ENCODE measurements at places on chromosomes 12 and 14.
A peak's percentile ranks its signal among the peaks of the same experiment; 100 is the strongest.

DNA sequence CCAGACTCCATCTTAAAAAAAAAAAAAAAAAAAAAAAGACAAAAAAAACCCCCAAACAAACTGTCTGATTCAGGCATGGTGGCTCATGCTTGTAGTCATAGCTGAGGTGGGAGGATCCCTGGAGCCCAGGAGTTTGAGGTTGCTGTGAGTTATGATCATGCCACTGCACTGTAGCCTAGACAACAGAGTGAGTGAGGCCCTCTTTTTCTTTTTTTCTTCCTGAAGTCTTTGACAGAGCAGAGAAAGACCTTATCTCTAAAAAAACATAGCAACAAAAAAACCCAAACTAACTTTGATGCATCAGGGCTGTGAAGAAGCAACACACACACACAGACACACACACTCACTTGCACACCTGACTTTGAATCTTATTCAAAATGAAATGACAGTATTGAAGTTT lies 7.7 kb upstream of the AMN1 start:
- no peak for DNase-seq

- DNase-seq = no peak
Observed at GRCh38 chr12:93379326-93379980, 1.7 kb downstream of the NUDT4 start.

DNA sequence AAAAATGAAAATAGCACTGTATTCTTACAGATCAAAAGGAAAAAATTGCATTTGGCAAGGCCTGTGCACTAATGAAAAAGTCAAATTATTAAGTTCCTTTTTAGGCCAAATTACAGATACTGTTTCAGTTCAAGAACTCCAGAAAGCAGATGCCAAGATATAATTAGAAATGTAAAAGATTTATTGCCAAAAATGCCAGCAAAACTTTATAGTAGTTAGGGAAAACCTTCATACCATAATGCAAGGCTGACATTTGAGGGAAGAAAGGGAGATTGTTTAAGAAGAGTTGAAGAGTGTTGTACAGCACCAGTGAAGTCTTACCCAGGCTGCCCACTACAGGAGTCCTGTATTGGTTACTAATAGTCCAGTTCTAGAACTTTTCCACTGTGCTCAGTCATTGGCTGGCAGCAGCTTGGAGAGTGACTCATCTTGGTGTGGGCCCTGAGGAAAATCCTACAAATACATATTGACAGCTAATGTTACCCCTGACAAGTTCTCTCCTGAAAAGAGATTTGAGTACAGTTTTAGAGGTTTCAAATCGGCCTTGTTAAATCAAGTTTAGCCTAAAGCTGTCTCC lies 600.4 kb downstream of the C12orf50 start:
- DNase-seq = no peak

GRCh38 chr14:93137864-93138263 lies 22.1 kb upstream of the ITPK1 start:
- peak; percentile 56 for DNase-seq

DNA sequence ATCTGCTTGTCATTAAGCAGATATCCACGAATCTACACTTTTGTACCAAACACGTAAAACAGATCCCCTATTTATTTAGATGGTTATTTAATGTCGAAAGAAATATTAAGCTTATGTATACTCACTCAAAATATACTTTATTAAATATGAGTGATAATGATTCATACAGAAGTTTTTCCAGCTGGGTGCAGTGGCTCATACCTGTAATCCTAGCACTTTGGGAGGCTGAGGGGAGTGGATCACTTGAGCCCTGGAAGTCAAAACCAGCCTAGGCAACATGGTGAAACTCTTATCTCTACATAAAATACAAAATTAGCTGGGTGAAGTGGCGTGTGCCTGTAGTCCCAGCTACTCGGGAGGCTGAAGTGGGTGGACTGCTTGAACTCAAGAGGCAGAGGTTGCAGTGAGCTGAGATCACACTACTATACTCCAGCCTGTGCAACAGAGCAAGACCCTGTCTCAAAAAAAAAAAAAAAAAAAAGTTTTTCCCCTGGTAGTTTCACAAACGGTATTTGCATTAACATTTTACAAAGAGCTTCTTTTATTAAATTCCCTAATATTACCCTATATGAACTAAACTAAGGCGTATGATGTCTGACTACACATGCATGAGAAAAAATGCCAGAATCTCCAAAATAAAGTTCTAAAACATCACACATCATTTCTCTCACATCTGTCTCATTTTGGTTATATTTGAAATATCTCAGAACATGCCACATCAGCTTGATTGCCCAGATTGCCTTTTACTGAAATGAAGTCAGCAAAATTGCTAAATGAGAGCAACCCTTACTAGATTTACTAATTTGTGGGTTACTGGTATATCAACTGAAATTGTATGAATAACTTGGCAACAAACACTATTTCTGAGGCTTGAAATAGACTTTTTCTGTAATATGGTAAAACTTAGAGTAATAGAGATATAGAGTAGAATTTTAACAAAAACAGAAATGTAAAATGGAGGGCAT lies 74.9 kb downstream of the PAWR start:
- no peak for DNase-seq

DNA sequence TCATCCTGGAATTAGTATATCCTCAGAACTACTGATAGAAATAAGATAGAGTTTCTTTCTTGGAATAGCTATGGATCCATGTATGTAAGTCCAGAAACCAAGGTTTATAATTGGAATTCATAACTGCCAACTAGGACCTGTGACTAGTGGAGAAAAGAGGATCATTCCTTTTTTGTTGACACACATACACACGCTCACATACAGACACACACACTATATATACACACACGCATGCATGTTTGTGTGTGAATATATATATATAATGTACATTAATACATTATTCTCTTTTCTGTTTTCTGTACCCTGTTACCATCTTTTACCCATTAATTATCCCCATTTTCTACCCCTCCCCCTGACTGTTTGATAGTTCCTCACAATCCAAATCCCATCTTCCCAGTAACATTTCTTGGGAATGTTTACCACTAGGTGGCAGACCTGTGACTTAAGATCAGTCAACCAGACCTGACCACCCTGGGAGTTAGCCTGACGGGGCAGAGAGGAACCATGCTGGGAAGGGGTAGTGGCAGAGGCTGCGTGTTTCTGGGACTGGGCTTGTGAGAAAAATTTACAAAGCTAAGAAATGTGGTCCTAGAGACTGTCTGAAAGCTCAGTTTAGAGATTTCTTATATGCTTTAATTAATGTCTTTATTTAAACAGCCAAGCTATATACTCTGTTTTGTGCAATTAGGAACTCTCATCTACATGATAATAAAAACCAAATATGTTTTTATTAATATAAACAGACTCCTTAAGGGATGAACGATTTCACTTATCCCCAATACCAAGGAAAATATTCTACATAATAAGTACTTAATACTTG lies 308.0 kb downstream of the PPFIA2 start:
- peak; percentile 47 for DNase-seq

- DNase-seq = no peak
Observed at GRCh38 chr12:71186571-71187288, 28.9 kb upstream of the TSPAN8 start.

DNA sequence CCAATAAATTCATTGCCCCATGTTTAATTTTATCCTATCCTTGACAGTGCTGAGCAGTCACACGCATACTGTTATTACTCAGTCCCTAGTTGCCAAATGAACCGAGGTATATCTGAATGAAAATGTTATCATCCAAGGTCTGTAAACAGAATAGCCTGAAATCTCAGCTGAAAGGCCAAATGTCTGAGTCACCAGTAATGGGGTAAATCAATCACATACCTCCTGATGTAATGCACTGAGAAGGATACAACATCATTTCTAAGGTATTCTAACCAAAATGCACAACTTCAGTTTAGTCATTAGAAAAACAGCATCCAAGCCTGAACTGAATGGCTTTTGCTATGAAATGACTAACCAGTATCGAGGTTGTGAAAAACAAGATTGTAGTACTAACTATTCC lies 228.6 kb downstream of the DPF3 start:
- no peak for DNase-seq

DNA sequence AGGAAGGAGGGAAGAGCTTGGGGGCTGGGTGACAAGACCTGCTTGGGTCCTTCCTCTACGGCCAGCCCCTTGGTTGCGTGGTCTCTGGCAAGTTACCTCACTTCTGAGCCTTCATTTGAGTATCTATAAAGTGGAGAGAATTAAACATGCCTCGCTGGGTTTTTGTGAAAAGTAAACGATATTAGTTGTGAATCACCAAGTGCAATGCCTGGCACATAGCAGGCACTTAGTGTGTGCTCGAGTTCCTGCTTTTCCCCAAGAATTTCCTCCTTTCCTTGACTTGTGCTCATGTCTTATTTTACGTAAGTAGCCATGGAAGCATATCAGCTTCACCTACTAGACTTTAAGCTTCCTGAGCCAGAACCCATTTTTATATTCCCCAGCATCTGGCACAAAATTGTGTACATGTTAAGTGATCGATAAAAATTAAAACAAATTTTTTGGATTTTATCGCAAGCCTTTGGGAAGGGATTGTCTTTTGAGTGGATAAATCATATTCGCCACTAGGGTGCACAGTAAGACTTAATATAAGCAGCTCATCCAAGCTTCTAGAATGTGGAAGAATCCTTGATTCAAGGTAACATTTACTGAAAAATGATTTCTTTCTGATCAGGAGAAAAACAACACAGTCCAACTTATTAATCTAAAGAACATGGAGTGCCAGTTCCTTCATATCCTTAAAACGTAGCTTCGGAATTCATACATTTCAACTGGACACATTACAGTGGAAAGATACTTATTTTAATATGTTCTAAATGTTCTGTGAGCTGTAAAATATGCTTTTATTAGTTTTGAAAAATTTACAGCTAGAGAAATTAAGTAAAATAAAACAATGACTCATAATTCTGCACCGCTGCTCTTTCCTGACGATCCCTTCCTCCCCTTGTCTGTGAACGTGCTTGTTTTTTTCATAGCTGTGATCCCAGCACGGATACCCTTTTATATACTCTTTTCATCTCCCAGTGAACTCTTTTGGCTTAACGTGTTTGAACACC lies 62.0 kb downstream of the SLC25A47 start:
- DNase-seq = peak; percentile 18

- DNase-seq = no peak
Observed at GRCh38 chr14:51780741-51781140, 79.7 kb upstream of the GNG2 start.

- DNase-seq = peak; percentile 20
Observed at GRCh38 chr12:88562151-88562550, 18.1 kb downstream of the KITLG start.

GRCh38 chr12:29970501-29970900 lies 186.8 kb upstream of the TMTC1 start:
- DNase-seq = peak; percentile 10

- no peak for DNase-seq
Observed at GRCh38 chr14:80872645-80873044, 68.9 kb downstream of the CEP128 start.

DNA sequence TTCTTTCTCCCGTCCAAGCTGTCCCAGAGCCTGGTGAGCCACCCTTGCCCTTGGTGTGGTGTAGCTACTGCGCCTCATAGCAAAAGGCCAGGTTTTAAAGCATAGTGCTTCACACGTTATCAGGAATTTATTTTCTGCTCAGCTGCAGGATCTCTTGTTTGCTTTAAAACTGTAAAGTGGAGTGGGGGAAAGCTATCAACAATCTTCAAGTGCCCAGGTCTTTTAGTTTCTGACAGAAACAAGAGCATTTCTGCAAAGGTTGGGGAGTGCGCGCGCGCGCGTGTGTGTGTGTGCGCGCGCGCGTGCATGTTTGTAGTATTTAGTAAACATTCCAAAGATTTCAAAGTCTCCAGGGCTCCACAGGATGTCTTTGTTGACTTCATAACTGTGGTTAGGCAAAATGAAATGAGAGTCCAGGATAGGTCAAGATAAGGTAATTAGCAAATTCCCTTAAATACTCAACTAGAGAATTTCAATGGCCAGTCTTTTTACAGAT lies 45.5 kb downstream of the EML1 start:
- no peak for DNase-seq

DNA sequence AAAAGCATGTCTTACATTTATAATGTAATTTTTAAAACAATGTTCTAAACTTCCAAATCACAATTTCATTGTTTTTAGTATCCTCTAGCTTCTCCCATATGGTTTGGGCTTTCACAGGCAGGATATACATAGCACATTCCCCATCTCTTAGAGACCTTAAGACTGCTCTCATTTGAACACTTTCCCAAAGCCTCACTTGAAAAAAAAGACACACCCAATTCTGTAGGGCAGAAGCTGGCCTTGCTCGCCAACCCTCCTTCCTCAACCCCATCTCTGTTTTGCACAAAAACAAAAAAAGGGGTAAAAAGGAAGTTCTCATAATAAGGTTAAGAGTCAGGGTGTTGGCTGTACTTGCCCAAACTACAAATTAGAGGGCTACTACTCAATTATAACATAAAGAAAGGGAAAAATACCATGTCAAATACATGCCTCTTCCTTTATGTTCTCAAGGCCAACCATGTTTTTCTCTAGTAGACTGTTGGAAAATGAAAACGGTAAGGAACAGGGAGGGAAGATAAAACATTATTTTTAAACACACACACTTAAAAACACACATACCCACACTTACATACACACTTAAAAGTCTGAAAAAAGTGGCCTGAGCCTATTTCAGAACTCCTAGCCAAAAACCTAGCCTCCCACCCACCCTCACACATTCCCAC lies 9.9 kb upstream of the KANSL2 start:
- DNase-seq = no peak

GRCh38 chr12:88746386-88746785 lies 166.1 kb upstream of the KITLG start:
- DNase-seq = no peak

GRCh38 chr14:100147181-100147631 lies 12.2 kb downstream of the DEGS2 start:
- DNase-seq = no peak

DNA sequence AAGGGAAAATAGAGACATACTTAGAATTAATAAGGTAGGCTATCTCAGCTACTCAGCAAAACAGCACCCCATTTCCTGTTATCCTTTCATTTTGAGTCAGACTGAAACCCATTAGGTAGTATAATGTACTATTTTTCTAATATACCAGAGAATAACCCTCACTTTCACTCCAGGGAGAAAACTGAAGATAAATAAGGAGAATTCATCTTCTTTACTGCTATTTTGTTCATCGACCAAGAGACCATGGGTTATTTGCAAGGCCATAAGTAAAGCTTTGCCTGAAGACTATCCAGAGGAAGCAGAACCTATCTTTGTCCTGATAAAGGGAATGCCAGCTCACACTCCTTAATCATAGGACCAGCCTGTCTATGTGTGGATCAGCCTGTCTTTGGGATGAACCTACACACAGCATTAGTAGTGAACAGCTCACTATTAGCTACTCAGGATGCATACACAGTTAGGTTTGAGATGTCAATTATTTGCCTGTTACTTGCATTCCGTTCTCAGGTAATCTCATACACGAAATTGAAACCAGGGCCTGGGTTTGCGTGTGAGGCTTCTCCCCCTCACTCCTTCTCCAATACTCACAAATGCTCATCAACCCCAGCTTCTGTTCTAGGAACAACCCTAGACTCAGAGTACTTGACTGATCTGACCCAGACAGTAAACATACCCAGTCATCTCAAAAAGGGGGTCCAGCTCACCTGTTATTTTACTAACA lies 124.4 kb downstream of the DAD1 start:
- DNase-seq = no peak

- DNase-seq = no peak
Observed at GRCh38 chr12:113103756-113104450, 31.7 kb downstream of the RASAL1 start.

All from NCI-H774 (cell line).